ENCODE measurements at places on chromosomes 2 and 18.

- DNase-seq, result no peak
These were observed 171.0 kb downstream of the SRBD1 start for GRCh38 chr2:45439788-45440773.

DNA sequence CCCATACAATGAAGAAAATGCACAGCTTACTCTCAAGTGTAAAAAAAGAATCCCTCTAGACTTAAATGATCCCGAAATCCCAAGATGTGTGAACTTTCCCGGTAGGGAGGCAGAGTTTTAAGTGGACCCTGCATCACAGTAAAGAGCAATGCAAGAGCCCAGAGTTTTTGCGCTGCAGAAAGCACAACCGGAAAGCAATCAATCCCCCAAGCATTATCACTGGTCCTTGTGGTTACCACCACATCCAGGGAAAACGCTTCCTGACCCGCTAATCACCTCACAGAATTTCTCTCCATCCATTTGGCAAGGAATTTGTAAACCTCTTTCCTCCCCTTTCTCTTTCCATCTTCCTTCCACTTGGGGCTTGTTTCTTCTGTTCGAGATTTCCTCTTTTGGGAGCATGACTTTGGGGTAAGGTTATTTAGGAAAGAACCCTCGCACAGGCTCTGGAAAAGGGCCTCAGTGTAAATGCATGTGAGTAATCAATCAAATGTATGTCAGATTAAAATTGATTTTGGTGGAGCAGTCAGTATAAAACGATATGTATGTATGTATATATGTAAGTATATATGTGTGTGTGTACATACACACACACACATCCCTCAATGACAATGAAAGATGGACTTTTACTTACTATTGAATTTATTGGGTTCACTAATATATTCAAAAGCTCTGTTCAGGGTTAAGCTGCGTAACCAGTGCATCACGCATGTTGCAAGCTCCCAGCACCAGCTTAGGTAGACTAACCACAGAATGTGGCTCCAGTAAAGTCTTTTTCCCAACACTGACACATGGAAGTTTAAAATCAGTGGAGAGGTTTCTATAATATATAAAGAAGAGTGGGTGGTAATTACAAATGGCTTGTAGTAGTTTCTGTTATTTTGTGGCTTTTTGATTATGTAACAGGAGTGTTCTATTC is 1.6 kb downstream of the PLCL1 start:
- no peak for DNase-seq

DNA sequence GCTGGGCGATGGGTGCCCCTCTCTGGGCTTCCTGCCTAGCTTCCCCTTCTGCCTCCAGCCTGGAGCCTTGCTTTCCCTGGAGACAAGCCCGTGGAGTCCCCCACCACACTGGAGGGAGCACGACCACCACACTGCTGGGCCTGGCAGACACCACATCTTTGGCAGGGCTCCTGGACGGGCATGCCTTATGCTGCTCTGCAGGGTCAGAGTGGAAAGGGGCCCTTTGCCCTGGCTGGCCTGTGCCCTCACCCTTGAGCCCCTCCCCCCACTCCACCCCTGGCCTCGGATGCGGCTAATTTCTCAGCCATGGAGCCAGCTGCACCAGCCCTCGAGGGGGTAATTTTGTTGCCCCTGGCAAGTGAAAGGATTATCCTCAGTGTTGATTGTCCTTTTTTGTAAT is 194.5 kb downstream of the LOXHD1 start:
- DNase-seq, result no peak

GRCh38 chr2:44935729-44936098 is 5.8 kb upstream of the SIX3 start:
- no peak for DNase-seq

DNA sequence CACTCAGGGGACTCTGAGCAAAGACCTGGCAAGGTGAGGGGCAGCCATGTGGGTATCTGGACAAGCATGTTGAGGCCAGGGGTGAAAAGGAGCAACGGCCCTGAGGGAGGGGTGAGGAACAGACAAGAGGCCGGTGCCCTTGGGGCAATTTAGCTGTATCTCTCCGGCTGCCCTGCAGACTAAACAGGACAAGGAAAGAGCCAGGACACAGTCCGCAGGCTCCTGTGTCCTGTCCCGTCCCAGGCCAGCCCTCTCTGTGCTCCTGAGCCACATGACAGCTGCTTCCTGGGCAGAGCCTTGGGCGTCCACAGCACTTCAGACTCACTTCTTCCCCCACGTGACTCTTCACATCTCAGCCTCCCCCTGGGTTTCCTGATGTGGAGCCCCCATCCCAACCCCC is 206.1 kb downstream of the KLHL29 start:
- no peak for DNase-seq

DNA sequence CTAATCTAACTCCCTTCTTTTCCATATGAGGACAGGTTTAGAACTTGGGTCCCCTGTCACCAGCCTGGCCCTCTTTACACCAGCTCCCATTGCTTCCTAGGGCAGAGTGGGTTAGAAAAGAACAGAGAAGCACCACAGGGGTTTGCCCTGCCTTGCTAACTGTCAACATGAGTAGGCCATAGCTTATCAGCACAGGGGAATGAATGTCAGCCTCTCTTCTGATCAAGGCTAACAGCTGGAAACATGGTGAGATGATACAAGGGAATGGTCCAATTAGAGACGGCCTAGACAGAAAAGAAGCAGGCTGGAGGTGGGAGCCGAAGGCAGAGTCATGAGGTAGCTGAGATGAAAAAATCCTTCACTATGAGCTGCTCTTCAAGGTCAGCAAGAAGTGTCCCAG is 189.4 kb upstream of the ACAA2 start:
- DNase-seq, result no peak

DNA sequence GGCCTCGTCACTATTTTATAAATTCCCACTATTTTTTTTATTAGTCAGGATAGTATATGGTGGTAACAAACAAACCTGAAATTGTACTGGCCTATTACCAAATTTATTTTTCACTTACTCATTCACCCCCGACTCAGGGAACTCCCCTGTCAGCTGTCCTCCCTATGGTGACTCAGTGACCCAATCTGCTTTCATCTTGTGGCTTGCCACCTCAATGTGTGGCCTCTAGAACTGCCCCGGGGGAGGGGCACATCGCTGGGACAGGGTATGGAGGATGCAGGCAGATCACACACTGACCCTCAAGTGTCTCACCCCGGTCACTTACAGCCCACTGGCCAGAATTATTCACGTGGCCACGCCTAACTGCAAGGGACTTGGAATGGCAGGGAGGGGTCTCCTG is 71.6 kb downstream of the ACTR2 start:
- peak; percentile 77 for DNase-seq

DNA sequence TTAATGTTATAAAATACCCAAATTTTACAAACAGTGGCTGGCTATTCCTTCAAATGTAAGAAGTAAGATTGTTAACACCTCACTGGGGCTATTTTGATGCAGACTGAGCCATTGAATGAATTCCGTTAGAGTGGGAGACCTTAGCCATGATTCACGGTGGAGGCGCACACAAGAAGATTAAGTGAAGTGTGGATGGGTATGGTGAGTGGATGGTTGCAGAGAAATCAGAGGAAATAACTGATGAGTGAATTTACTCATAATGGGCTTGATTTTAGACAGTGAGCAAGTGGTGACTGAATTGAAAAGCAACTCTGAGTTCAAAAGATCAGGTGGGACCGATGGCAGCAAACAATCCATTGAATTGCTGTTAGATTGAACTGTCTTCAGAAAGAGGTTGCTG is 75.0 kb downstream of the NRP2 start:
- no peak for DNase-seq

Measured in activated CD4-positive, alpha-beta T cell treated with anti-CD3 and anti-CD28 coated beads, Interleukin-2, amount 50 U/mL, for 16 hours (primary cell).